ENCODE measurements at places on chromosomes 7 and 10.

GRCh38 chr10:42491001-42491592 lies 147.3 kb downstream of the ZNF33B start:
- DNase-seq: no peak

- no peak for DNase-seq
Measured at GRCh38 chr7:141748396-141748795, 10.2 kb downstream of the SSBP1 start.

- no peak for DNase-seq
Measured at GRCh38 chr10:28869606-28870201, 192.4 kb downstream of the BAMBI start.

GRCh38 chr10:63976538-63976937 lies 455.3 kb downstream of the REEP3 start:
- peak; percentile 24 for DNase-seq

GRCh38 chr7:3370068-3370830 lies 69.2 kb downstream of the SDK1 start:
- DNase-seq: no peak

- peak; percentile 7 for DNase-seq
Measured at GRCh38 chr7:127504715-127505114, 80.7 kb downstream of the GCC1 start.

DNA sequence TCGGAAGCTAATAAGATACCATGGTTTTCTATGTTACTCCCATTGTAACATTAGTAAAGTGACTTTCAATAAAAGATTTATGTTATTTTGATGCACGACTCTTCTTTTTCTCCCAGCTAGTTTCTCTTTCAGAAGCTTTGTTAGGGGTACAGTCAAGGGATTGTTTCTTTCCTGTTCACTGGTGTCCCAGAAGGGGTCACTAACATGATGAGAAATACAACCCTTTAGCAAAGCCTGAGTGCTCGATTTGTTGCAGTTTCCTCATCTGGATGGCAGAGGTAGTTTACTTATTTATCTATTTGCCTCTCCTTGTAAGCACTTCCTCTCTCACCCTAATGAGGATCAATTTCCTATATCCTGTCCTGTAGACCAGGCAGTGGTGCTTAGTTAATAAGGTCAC lies 17.0 kb downstream of the SRI start:
- DNase-seq: no peak

- no peak for DNase-seq
Measured at GRCh38 chr7:106216923-106217542, 67.8 kb downstream of the NAMPT start.

DNA sequence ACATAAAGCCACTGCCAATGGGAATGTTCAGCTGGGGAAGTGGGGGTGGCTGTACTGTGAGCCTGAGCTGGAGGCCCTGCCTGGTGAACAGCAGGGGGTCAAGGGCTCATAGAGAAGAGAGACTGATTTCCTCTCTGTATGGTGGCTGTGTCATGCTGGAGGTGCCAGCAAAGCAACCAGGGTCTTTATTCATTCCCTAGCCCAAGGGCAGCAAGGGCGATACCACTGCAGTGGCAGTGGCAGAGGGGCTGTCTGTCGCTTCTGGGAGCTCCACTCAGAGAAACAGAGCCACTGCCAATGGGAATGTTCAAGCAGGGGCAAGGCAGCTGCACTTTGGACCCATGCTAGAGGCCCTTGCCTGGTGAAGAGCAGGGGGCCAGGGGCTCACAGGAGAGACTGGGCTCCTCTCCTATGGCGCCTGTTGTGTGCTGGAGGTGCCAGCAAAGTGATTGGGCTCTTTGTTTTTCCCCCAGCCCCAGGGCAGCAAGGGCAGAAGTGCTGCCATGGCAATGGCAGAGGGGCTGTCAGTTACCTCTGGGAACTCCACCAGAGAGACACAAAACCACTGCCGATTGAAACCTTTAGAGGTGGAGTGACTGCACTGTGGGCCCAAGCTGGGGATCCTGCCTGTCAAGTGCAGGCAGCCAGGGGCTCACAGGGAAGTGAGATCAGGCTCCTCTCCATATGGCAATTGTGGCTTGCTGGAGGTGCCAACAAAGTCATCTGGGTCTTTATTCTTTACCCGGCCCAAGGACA lies 545.1 kb downstream of the SH2D4B start:
- DNase-seq: no peak

DNA sequence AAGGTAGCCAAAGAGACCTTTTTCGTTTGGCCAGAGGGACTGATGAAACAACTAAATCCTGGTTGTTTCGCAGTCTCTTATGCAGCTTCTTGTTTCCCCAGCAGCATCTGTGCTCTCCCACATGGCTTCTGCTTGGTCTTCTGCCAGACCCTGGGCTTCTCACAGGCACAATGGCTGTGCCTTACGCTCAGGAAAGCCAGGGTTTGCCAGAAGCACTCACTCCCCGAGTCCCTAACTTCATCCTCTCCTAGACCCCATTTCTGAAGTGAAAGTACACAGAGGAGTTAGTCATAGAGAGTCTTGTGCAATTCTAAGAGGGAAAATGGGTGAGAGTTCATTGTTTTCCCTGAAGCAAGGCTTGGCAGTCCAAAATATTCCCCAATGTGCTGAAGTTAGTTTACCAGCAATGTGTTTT lies 121.7 kb downstream of the EVX1 start:
- DNase-seq: no peak

- DNase-seq: no peak
Measured at GRCh38 chr7:128266883-128267594, 26.0 kb downstream of the LEP start.

- DNase-seq: no peak
Measured at GRCh38 chr10:51643734-51644133, 55.7 kb downstream of the CSTF2T start.

- DNase-seq: no peak
Measured at GRCh38 chr7:135933509-135934188, 43.5 kb downstream of the MTPN start.

DNA sequence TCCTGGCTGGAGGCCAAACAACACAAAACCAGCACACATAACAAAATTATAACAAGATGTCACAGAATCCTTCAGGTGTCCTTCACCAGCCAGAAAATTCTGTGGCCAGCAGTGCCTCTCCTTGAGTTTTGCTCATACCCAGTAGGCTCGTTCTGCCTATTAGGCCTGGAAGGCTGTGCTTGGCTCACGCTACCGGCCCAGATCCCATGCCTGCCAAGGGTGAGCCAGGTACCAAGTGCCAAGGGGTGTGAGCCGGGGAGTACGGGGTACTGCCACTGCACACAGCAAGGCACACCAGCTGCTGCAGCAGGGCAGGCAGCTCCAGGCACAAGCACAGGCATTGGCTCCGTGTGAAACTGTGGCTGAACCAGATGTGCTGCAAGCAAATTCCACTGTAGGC lies 1562.0 kb downstream of the REEP3 start:
- no peak for DNase-seq

DNA sequence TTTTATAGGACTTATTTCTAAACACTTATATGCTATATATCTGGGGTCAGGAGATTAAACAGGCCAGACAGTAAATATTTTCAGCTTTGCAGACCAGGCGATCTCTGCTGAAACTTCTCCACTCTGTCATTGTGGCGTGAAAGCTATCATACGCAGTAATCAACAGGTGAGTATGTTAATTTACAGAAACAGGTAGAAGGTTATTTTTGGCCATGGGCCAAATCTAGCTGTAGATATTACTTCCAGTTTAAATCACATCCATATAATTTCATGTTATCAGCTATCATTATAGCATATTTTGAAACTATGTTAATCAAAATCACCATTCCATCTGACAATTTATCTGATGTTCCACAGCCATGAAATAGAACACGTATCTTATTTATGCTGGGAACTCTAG lies 67.8 kb downstream of the GPR37 start:
- no peak for DNase-seq

DNA sequence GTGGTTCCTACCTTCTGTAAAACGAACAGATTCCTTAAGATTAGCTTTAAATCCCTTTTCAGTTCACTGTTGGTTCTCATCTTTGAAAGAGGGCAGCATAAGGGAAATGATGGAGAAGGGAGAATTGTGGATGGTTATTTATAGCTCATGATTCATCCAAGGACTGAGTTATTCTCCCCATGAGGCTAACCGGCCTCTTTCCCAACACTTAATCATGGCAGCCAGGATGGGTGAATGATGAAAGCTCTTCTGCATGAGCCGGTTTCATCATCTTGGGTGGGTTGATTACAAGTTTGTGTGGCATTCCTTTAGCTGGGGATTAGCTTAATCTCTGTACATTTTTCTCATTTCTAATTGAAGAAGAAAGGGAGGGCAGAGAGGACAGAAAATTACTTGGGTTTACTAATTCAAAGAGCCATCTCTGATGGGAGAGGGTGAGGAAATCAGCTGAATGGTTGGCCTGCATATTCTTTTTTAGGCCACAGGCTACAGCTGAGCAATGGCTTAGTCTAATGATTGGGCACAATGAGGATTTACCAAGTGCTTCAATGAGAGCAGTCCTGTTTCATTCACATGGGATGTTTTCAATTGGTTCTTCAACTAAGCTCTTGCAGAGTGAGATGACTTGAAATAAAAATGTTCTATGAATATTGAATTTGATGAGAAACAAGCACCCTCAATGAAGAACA lies 250.0 kb downstream of the BMPER start:
- no peak for DNase-seq

- DNase-seq: no peak
Measured at GRCh38 chr10:1366322-1366691, 310.1 kb downstream of the WDR37 start.

- no peak for DNase-seq
Measured at GRCh38 chr10:87705339-87705738, 45.7 kb downstream of the PAPSS2 start.

DNA sequence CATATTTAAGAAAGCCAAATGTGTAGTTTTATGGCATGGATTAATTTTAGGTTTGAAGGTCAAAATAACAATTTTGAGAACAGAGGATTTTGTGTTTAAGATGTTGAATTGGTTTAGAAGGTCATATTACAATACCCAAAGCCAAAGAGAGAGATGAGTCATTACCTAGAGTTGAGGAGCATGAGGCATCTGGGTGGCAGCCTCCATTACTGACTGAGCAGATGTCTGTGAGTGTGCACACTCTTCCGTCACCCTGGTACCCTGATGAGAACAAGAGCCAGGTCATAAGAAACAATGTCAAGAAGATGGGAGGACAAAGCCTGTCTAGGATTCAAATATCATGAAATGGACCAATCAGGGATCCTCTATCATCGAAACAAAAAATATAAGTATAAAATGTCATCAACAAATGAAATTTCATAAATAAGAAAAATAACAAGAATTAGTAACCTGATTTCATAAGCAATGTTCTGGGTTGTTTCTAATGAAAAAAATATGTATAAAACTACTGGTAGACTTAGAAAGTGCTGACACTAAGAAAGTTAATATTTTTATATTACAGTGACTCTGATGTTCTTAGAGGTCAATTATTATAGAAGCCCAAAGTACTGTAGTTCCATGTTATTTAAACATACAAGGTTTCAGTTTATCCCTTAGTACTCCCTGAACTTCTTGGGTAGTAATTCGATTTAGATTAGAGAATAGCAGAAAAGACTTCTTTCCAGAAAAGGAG lies 20.0 kb downstream of the CUBN start:
- DNase-seq: no peak

DNA sequence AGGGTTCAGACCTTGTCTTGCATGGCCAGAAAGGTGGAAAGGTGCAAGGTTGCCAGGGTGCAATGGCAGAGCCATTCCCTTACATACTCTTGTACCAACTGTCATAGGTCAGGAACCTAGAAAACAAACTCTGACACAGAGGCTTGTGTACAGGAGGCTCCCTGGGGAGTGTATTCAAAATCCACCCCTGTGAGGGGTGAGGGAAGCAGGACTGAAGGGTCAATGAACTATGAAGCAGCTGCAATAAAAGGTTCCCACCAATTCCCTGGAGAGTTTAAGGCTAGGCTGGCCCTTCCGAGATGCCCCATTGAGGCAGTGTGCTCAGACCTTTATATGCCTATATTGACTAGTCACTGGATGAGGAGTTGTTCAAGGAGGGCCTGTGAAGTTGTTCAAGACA lies 13.9 kb upstream of the CUZD1 start:
- no peak for DNase-seq

DNA sequence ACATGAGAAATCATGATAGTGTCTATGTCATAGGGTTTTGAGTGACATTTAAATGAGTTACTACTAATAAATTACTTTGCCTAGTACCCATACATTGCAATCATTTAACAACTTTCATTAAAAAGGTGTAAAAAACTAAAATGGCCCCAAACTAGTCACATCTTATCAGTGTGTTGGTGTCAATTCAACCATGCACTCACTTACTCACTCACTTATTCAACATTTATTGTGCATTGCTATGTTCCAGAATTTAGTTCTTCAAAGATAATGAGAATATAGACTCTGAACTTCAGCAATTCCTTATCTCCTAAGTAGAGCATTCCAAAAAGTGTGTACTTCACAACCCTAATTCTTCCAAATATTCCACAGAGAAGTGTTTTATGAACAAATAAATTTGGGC lies 965.7 kb downstream of the REEP3 start:
- DNase-seq: no peak

- DNase-seq: no peak
Measured at GRCh38 chr10:3772361-3773171, 12.4 kb downstream of the KLF6 start.

- DNase-seq: no peak
Measured at GRCh38 chr10:14084875-14085274, 245.8 kb downstream of the FRMD4A start.

DNA sequence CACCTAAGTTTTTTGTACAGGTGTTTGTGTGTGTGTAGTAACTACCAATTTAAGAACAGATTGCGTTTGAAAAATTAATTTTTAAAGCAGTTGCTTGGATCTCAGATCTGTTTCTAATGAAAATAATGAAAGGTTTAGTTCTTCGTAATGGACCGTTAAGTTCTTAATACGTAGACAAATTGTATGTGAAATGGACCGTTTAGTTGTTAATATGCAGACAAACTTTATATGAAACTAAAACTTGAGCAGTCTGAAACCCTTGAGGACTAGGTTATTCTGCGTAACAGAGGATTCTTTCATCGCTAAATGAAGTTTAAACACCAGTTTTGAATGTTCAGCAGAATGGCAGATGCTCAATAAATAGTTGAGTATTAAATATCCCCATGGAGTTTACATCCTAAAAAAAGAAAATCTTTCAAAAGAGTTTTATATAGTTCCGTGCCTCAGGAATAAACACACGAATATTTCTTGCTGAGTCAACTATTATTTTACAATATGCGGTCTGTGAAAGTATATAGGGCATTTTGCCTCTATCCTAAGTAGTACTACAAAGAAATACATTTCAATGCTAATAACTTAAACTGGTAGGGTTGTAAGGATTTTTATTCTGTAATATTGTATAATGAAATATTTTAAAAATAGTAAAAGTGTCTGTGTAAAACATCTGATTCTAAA lies 1.2 kb downstream of the DBF4 start:
- DNase-seq: no peak

DNA sequence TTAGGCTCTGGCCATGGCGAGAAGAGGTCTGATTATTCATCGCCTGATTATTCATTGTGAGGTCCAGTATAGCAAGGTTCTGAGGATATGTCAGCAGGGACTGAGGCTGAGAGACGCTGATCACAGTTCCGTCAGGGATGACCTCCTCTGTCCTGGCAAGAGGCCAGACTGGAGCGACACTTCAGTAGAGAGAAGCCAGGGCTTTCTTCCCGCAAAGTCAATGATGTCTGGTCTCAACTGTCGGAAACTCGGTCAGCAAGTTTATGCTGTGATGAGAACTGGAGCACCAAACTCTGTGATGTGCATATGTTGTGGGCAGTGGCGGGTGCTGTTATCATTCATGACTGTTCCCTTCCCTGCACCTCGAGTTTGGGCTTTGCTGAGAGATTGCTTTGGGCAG lies 29.0 kb upstream of the GNA12 start:
- no peak for DNase-seq

- DNase-seq: no peak
Measured at GRCh38 chr7:70621954-70622600, 509.9 kb upstream of the GALNT17 start.

- DNase-seq: no peak
Measured at GRCh38 chr7:54880326-54880989, 121.4 kb upstream of the SEC61G start.

Data from activated T-cell treated with anti-CD3 and anti-CD28 coated beads for 48 hours (primary cell).